ENCODE measurements at places on chromosomes 4 and X. TPM values are rescaled to one million over a fixed set of nuclear protein-coding genes. Genes with fewer than 3 reads are reported as not detected.
A peak's percentile ranks its signal among the peaks of the same experiment; 100 is the strongest.

The LIMCH1 gene
- 0.05 TPM for total RNA-seq

The TLL1 gene
- total RNA-seq, result not detected

The CRMP1 gene
- total RNA-seq, result not detected

The SLC10A4 gene
- 0.17 TPM for total RNA-seq

The DRD5 gene
- not detected for total RNA-seq

The ATP2B3 gene
- total RNA-seq, result 0.05 TPM

The TMSB15A gene
- total RNA-seq, result not detected

The CYTL1 gene
- not detected for total RNA-seq

The CXorf49 gene
- not detected for total RNA-seq

DNA sequence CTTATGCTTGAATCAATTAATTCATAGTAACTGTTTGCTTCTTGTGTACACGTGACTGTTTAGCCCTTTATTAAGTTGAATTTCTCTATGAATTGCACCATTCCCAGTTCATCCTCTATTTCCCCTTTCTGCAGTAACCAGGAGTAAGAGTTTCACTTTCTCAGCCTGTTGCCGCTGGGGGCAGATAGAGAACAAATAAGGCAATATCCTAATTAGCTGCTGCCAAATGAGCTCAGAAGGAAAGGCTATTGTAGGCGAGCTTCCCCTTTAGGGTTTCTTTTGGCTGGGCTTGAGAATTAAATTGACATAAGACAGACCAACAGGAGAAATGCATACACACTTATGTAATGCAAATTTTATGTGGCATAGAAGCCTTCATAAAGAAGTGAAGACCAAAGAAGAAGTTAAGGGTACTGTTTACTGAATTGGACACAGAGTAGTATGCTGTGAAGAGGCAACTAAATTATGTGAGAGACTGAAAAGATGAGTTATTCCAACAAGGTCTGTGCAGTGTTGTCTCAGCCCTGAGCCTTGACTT lies 1594.7 kb downstream of the TECRL start:
- no peak for DNase-seq

DNA sequence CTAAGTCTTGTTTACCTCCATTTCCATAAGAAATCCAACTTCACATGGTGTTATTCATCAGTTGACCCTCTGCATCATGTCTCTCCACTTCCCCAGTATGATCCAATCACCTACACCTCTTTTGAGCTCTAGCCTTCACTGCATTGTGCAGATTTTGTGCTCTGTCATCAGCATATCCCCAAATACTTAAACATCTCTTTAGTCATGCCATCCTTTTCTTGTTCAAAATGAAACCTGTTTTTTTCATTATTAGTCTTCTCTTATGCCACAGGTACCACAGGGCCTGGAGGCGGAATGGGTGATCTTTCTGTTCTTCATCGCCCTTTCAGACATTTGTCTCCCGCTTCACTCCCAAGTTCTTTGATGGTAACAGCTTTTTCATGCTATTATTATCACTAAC lies 382.7 kb upstream of the GALNTL6 start:
- DNase-seq, result no peak

DNA sequence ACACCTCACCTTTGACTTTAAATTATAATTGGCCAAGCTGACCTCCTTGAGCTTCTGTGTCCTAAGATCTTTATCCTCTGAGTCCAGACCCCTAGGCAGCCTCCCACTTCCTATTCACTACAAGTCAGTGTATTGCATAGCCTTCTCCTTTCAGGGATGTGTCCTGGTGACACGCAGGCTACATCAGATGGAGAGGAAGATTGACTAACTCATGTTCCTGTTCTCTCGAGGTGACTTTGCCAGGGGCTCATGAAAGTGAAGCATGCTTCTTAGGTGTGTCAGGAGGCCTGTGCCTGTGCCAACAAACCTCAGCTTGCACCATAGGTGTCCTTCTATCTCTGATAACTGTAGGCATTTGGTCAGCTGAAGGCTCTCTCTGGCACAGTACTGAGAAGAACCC lies 195.7 kb upstream of the HS3ST1 start:
- DNase-seq, result no peak

GRCh38 chr4:106486533-106486932 lies 118.0 kb upstream of the GIMD1 start:
- no peak for DNase-seq

DNA sequence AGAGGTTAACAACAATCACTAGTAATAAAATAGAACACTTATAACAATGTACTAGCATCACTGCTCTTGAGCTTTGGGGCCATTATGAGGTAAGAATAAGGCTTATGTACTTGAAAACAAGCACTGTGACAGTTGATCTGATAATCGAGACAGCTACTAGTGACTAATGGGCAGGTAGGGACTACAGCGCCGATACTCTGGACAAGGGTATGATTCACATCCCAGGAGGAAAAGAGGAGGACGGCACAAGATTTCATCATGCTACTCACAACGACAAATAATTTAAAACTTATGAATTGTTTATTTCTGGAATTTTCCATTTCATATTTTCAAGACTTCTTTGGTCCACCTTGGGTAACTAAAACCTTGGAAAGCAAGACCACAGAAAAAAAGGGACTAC lies 62.3 kb downstream of the FAM184B start:
- DNase-seq, result no peak

DNA sequence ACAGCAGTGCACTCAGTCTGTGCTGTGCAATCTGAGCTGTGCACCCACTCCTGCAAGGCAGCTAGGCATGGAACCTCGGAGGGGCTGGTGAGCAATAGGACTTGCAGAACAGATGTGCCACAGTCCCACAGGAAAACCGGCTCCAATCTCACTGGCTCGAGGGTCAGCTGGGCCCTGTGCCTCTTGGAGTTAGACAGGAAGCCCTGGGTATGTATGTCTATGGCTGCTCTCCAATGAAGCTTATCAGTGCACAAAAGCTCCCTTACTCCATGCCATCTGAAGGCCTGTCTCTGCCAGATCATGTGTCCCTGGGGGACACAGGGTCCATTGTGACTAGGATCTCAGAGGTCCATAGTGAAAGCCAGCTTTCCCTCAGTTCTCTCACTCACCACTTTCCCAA lies 335.8 kb downstream of the SH3BGRL start:
- DNase-seq, result no peak

- no peak for DNase-seq
Observed at GRCh38 chr4:113878668-113879067, 100.8 kb downstream of the ARSJ start.

DNA sequence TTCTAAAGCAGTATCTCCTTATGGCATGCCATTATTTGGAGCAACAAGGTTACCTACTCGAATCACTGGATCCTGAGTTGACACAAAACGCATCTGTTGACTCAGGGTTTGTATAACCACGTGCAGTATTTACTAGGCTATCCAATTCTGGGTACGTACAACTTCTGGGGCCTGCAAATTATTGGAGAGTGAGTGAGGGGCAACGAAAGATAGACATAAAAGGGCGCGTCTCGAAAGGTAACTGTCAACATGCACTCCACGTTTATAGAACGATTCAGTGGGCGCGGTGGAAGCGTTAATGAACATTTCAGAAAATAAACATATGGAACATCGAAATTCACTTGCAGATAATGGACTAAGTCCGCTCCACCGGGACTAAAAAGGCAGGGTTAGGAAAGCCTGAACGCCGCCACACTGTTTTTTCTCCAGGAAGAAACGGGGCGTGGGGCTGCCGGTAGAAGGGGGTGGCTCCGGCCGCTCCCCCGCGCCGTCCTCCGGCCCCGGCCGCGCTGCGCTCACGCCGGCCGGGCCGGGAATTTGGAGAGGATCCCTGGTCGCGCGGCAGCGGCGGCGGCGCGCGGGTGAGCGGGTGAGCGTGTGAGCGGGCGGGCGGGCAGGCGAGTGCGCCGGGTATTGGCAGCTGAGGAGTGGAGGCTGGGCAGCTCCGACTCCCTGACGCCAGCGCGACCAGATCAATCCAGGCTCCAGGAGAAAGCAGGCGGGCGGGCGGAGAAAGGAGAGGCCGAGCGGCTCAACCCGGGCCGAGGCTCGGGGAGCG lies at the start of gene SMAD1:
TSS of gene SMAD1 (plus strand) at position 690 of the 778 bp plus-strand sequence. CDS start 32,761 bp downstream, outside the sequence.
- peak; percentile 44 for DNase-seq

- DNase-seq, result no peak
Observed at GRCh38 chr4:499567-499966, 557 bp downstream of the PIGG start.

DNA sequence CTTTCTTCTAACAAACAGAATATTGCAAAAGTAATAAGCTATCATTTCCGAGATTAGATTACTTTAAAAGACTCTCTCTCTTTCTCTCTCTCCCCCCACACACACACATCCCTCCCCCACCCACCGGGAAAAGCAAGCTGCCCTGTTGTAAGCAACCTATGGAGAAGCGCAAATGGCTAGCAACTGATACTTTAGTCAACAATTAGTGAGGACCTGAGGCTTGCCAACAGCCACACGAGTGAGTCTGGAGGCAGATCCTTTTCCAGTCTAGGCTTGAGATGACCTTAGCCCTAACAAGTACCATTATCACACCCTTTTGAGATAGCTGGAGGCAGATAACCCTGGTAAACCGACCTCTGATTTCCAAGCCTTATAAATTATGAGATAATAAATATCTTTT lies 19.7 kb upstream of the ADGRL3 start:
- DNase-seq, result no peak

DNA sequence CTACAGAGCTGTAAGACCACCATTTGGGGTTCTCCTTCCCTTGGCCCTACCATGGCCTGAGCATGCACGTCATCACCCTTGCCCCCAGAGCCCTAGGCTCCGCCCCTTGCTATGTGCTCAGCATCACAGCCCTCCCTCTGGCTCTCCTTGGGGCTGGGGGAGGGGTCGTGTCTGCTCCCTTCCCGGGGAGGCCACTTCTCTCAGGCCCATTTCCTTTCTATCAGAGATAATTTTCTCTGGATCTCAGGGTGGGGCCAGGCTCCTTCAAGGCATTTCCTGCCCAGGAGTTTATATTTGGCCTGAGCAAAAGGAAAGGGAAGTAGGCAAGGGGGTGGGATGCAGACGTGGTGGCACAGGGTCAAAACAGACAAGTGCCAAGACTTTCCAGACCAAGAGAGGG lies 55.9 kb downstream of the STARD8 start:
- DNase-seq, result no peak

DNA sequence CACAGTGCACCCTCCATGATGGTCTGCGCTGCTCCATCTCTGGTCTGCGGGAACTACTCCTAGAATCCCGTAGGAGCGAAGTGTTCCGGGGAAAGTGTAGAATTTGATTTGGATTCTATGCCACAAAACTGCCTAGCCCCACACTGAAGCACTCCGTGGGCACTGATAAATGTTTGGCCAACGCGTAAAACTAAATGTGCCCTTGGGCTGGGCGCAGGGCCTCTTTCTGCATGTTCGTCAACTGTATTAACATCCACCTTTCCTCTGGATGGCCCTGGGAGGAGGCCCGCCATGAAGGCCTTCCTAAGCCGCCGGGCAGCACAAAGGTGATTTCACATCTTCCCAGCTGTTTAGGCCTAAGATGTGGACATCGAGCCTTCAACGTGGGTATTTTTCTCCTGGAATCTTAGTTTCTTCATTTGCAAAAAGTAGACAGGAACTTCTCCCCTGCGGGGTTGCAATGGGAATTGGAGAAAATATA lies 2.6 kb downstream of the MSX1 start:
- no peak for DNase-seq

DNA sequence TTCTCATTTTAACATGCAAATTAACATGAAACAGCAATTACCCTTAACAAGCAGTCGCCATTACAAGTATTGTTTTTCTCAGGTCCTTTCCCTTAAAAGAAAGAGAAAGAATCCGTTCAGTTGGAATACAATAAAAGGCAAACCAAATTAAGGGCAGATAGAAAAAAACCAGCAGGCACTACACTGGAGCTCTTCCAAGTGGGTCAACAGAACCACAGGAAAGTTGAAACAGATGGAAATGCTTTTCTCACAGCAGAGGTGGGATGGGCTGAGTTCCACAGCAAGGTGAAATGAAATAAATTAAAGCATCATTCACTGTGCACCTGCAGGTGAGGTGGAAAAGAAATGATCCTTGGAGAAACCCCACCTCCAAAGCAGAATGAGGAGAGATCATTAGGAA lies 102.6 kb downstream of the APBB2 start:
- DNase-seq, result no peak

- DNase-seq, result no peak
Observed at GRCh38 chr4:57023104-57023503, 44.4 kb downstream of the POLR2B start.

DNA sequence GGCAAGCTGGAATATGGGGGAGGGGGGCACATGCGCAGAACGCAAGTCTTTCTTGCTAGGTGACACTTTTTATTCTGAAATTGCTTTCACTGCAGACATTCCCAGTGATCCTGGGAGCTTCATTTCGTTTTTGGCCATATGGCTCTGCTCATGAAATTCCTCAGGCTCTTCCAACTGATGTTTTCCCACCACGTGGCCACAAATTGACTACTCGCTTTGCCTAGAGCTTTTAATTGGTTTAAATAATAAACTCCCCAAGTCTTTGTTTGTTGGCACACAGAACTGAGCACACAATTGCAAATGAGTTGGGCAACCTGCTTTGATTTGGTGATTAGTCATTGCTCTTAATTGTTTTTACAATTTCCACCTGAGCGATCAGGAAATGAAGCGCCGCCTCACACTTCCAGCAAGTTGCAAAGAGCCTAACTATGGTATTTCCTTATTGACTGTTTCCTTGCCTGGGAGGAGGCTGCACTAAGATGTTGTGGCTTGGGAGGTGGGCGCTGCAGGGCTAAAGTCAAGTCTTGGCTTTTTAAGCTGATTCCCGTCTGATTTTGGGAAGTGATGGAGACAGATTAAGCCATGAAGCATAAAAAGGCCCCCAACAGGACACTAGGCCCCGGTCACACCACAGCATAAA lies 282.5 kb downstream of the ZIC3 start:
- no peak for DNase-seq

DNA sequence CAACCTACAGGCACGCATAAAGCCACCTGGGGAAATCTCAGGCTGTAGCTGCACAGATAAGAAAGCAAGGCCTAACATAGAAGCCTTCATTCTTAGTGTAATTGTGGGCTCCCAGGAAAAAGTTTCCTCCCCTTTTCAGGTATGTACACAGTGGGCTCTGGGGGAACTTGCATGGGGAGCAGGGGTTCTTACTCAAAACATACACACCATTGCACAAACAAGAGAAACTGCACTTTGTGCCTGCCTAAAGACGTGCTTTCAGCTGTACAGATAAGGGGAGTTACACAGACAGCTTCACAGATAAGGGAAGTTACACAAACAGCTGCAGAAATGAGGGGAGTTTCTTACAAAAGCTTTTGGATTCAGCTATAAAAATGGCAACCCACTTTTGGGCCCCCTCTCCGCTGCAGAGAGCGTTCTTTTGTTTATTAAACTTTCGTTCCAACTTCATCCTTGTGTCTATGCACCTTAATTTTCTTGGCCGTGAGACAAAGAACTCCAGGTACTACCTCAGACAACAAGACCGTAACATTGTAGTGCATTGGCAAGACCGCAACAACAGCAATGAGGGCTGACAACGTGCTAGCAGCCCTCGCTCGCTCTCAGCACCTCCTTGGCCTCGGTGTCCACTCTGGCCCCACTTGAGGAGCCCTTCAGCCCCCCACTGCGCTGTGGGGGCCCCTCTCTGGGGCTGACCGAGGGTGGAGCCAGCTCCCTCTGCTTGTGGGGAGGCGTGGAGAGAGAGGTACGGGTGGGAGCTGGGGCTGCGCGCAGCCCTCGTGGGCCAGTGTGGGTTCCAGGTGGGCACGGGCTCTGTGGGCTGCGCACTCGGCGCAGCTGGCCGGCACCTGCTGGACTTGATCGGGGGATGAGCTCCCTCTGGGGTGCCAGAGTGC lies 317.5 kb downstream of the RAPGEF2 start:
- DNase-seq, result no peak

All from naive thymus-derived CD4-positive, alpha-beta T cell (primary cell).